ENCODE measurements at places on chromosomes 5 and 9. TPM values are rescaled to one million over a fixed set of nuclear protein-coding genes. Genes with fewer than 3 reads are reported as not detected.

Gene NUDT12
- 25.4 TPM for total RNA-seq

Gene AHRR
- 1.7 TPM for total RNA-seq

Gene PLAC8L1
- not detected for total RNA-seq

DNA sequence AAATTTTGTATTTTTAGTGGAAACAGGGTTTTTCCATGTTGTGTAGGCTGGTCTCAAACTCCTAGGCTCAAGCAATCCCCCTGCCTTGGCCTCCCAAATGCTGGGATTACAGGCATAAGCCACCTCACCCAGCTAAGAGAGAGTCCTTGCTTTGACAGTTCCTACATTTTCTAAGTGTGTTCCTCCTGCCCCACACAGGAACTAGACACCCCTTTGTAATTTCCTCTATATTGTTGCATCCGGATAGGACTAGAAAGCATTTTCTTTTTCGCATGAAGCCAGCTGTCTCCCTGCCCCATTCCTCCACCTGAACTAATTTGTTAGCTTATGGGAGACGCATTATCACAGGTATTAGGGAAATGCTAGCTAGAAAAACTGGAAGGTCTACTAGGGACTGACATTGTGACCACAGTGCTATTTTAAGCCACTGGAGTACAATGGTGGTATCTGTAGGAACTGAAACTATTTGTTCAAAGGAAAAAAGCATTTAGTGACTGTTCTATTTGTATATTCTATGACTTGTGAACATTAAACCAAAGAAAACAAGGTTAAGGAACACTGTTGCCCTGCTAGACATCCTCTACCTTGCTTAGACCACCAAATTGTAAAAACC lies 214.1 kb downstream of the SMARCA2 start:
- DNase-seq = no peak

GRCh38 chr5:55226027-55226933 lies 835 bp downstream of the MCIDAS start:
- peak; percentile 62 for DNase-seq

DNA sequence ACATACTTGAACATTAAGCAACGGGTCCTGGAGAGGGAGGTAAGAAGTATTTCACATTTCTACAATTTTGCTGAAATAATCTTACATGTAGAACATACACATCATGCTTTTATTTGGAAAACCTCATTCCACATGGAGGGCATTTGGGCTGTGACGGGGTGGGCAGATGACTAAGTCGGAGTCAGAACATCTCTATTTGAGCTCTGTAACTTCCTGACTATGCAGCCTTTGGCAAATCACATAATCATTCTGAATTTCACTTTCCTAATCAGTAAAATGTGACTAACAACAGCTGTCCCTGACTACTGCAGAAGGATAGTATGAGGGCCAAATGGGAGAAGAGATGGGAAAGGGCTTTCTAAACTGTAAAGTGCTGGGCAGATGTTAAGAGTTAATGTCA lies 17.1 kb upstream of the IL6ST start:
- peak; percentile 82 for DNase-seq

- DNase-seq = peak; percentile 97
Observed at GRCh38 chr9:70285246-70285645, 26.5 kb downstream of the SMC5 start.

- DNase-seq = no peak
Observed at GRCh38 chr9:77933019-77933418, 98.6 kb downstream of the GNAQ start.
